ENCODE measurements at places on chromosomes 2 and 18.

GRCh38 chr2:215461836-215462532 lies 26.1 kb upstream of the FN1 start:
- no peak for DNase-seq

GRCh38 chr18:47817017-47817794 lies 113.3 kb downstream of the SMAD2 start:
- no peak for DNase-seq

DNA sequence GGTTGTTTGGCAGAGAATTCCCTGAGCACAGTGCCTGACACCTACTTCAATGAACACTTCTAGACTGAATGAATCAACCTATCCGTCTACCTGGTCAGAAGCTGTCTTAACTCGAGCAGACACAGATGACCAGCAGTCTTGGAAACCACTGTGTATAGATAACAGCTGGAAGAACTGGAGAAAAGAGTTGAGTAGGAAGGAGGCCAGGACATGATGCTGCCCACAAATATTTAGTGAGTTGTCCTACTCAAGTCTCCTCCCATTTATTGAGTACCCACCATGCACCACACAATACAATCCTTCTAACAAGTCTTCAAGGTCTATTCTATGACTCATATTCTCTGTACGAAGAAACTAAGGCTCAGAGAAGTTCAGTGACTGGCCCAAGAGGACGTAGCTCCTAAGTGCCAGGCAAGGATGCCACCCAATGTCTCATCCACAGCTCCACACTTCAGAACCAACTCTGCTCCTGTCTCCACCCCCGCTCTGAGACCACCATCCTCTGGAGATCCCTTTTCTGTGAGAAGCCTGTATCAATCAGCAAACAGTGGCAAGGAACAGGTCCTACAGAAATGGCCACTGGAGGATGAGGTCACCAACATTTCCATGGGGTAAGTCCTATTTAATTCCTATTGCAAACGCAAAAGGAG lies 62.2 kb downstream of the GALNT14 start:
- DNase-seq = no peak

DNA sequence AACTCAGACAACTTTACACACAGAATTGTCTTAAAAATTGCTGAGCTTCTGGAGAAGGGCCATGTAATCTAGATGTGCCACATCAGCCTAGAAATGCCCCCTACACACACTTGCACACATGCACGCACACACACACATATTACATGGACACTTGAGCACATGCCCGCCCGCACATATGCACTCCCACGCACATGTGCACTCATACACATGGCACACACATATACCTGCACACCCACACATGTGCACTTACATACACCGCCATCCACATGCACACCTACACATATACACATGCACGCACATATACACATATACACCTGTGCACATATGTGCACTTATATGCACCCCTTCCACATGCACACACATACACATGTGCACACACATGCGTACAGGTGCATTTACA lies 213.7 kb downstream of the SEPTIN10 start:
- DNase-seq = no peak

- peak; percentile 89 for DNase-seq
These were observed 3.4 kb downstream of the WDFY1 start for GRCh38 chr2:223941579-223942277.

DNA sequence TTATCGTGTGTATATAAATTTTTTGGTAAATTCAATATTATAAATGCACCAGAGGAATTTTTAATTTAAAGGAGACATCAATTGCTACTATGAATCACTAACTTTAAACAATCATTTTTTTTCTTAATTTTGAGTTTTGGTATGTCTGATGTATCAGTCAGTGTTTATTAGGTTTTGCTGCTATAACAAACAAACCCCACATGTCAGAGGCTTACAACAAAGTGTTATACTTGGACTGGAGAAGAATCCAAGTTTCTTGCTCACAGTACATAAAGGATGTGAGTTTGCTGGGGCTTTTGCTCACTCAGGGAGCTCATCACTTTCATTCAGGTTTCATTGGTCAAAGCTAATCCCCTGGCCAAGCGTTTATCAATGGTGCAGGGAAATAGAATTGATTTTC lies 81.8 kb downstream of the VWC2L start:
- DNase-seq = no peak

DNA sequence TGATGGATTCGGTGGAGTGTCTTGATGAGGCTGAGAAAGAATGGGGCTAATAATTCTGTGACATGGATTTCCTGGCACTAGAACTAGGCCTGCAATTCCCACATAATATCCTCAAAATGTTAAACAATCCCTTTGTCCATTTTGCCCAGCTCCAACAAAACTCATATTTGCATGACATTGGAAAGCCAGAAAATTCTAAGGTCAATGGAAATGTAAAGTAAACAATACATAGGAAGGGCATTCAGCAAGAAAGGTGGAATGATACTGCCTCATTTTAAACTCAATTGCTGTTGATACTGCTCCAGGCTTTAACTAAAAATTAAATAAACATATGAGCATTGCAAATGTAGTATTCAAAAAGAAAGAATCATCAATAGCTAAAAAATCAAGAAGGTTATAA lies 434.8 kb upstream of the SLC8A1 start:
- no peak for DNase-seq

DNA sequence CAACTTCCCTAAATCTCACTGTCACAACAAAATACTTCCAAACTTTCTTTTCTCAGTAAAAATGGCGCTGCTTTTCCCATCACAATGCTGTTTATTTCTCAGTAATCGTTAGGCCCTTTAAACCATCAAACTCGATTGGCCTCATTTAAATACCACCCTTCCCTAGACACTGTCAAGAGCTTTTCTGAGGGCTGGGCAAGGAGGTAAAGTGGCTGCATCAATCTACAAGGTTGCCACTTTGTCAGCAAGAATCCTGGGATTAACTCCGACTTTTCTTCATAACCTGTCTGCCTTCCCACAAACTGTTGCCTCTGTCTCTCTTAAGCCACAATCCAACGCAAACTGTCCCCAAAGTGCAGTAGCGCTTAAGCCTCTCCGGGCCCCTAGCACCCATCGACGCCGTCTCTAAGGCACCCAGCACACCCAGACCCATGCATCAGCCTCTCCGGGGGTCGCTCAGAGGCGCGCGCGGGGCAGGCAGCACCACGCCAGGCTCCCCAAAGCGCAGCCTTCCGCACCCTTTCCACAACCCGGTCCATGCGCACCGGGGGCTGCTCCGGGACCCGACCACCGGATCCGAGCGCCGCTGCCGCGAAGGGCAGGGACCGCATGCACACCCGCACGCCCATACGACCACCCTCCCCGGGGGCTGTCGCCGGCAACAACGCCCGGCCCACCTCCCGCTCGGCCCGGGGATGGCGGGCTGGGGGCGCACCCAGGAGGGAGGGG lies 683 bp downstream of the MBOAT2 start:
- DNase-seq = peak; percentile 67

DNA sequence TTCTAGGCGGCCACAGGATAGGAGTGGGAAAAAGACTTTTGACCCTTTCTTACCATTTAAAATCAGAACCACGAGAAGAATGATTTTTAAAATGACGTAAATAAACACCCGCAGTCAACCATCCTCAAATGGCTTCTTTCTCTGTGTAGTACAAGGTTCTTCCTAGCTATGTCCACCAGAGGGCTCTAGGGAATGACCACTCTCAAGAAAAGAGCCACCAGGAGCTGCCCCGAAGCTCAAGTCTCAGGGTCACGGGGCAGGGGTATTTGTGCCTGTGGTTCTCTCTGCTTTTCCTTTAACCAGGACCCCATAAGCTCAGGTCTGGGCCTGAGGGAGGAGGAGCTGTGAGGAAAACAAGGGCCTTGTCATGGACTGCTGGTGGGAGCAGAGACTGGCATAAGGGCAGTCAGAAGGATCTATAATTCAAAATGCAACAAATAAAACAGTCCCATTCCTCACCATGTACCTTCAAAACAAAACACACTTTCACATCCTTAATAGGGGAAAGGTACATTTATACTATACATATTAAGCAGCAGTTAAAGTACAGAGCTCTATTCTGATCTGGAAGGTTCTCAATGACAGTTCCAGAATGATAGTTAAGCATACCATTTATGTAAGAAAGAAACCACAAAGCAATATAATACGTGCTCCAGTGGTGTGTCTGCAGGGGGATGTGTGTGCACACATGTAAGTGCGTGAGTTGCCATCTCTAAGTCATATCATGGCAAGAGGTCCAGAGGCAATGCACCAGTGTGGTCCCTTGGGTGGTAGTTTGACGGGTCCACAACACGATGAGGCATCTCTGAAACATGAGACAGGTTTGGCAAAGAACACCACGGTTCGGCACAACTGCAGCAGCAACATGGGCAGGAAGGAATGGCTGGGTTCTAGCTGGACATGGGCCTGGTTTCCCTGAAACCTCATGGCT lies 18.6 kb downstream of the LYPD1 start:
- DNase-seq = no peak

DNA sequence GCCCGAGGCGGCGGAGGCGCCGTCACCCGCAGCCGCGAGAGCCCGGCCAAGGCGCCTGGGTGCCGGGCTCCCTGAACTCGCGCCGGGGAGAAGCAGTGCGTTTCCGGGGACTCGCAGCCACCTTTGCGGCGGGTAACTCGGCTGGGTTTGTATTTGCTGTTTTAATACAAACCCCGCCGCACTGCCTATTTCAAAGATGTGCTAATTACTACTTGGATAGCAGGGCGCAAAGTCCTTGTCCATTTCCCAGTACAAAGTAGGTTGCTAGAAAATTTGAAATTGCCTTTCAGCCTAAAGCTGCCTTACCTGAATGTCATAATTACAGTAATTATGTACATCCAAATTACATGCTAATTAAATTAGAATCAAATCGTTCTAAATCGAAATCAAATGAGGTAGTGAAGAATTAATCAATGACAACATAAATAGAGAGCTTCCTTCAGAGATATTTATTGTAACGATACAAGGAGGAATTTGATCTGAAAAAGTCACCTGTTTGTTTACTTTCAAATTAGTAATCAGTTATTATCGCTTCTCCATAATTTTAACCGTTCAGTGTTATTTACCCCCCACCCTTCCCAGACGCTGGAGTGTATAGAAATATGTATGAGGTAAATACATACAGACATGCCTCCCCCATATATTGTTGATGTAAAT lies 8.1 kb downstream of the SP9 start:
- peak; percentile 81 for DNase-seq

DNA sequence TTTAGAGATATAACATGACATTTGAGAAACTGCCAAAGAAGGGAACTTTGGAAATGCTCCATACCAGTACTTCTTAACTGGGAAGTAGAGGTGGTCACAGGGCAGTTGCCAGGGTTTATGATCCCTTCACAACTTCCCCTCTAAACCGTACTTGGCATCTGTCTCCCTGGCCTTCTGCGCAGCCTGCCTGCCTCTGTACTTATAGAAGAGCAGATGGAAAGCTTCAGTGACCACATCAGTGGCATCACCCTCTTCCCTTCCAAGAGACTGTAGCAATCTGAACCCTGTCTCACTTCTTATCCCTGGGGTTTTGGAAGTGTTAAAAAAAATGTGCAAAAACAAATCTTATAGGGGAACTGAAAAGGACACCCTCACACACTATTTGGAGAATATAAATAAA lies 64.1 kb downstream of the EIF2AK3 start:
- DNase-seq = no peak

- peak; percentile 79 for DNase-seq
These were observed 3.7 kb downstream of the HDAC4 start for GRCh38 chr2:239396881-239397681.

GRCh38 chr2:218263817-218264641 lies 3.2 kb downstream of the GPBAR1 start:
- DNase-seq = peak; percentile 79

DNA sequence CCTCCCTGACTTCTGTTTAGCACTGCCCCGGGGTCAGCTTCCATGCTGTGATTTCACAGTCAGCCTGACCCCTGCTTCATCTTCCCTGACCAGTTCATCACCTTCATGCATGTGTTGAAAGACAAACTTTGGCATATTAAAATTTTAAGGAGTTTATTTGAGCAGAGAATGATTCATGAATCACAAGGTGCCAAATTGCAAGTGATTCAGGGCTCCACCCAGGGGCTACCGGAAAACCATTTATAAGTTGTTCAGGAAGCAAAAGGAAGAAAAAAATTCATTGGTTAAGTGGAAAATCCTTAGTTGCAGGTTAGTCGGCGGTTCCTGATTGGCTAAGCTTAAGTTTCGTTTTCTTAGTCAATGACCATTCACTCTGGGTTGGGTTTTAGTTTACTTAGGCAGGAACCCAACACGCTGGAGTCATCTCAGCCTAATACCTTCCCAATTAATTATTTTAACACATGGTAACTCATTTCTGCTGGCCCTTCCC lies 10.6 kb downstream of the IL1F10 start:
- no peak for DNase-seq

- DNase-seq = no peak
These were observed 150.5 kb downstream of the TANC1 start for GRCh38 chr2:159118859-159119500.

DNA sequence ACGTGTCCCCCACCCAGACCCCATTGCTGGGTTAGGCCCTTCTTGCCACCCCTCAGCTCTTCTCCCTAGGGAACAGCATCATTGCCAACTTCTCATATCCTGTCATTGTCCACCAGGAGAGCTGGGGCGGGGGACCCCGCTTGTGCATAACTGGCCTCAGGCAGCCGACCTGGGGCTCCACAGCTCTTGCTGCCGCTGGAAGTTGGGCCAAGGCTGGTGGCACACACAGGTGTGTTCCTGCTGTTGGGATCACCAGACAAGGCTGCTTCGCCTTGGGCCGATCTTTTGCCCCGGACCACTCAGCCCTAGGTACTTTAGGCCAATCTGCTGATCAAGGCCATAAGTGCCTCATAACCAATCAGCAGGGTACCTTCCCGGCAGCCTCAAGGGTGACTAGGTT lies 28.6 kb downstream of the TPRKB start:
- no peak for DNase-seq

DNA sequence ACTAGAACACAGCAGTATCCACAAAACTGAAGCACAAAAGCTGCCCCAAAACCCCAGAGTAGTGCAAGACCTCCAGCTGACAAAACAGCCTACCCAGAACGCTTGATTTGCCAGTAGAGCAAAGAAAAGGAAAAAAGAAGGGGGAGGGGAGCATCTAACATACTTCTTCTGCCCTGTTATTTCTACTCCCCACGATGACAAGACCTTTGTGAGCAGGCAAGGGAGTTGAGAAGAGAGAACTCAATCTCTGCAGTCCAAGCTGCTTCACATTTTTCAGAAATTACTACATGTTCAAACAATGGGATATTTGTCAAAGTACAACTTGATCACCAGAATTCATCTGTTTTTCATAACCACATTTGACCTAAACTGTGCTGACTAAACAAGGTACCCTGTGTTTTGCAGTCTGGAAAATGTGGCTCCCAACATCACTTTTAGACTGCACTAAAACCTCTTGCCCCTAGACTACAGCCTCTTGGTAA lies 286.7 kb downstream of the EXOC6B start:
- DNase-seq = no peak

- no peak for DNase-seq
These were observed 26.1 kb upstream of the SETBP1 start for GRCh38 chr18:44654573-44654972.

DNA sequence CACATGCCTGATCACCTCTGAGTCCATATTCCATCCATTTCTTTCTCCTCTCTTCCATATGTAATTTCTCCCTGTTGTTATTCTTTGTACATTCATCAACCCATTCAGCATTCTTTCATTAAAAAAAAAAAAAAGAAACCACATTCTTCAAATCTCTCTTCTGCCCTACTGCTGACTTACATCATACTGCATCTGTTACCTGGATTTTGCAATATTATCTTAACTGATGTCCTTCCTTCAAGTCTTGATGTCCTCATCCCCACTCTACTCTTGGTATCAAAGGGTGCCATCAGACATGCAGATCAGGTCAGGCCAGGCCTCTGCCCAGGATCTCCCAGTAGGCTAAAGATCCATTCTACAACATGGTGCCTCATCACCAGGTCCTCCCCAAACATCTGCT lies 90.6 kb downstream of the SGPP2 start:
- DNase-seq = no peak
